CD4-positive, alpha-beta memory T cell (primary cell): ENCODE measurements at places on chromosomes 12 and 14. TPM values are rescaled to one million over a fixed set of nuclear protein-coding genes. Genes with fewer than 3 reads are reported as not detected.

DNA sequence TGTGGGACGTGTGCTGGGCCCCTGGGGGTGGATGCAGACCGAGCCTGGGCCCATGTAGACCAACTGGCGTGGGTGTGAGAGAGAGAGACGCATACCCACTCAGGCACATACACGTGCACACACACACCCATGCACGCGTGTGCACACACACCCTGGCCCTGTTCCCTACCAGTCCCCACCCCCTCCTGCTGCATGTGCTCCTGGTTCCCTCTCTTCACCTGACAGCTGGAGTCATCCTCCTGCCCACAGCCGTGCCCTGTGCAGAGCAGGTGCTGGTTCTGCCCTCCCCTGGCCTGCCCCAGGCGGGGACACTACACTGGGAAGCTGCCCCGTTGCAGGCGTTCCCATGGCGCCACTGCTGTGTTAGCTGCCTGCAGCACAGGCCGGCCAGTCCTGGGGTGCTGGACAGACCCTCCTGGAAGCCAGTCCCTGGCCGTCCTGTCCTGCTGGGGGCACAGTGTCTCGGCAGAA lies 18.5 kb downstream of the PACS2 start:
- H3K36me3 ChIP-seq = no peaks in the 10 kb centered on the region
- no peak for DNase-seq
- no peak overlapping the region for H3K27ac ChIP-seq

DNA sequence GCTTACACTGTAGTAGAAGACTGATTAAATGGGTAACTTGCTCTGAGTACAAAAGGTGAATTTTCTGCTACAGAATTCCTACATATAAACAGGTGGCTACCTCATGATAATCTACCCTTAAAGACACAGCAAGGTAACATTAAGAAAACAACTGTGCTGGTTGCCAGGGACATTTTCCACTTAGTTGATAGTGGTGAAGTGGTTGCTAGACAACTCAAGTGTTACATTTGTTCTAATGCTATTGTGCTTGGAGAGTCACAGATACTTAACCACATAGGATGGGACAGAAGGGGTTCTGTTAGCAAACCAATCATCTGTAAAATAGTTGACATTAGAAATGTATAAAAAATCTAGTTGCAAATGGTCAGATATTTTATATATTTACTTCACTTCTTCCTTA lies 870.3 kb upstream of the SEL1L start:
- no peaks in the 10 kb centered on the region for H3K4me1 ChIP-seq
- DNase-seq = no peak
- H3K27me3 ChIP-seq = no peaks in the 10 kb centered on the region
- no peak overlapping the region for H3K4me3 ChIP-seq
- H3K27ac ChIP-seq = no peak overlapping the region
- H3K36me3 ChIP-seq = no peaks in the 10 kb centered on the region

- no peak for DNase-seq
- no peaks in the 10 kb centered on the region for H3K27me3 ChIP-seq
- H3K4me3 ChIP-seq = no peak overlapping the region
- no peak overlapping the region for H3K27ac ChIP-seq
These were observed 226.7 kb upstream of the LRFN5 start for GRCh38 chr14:41380017-41380416.

GRCh38 chr12:89858718-89859117 lies 150.1 kb upstream of the ATP2B1 start:
- H3K27me3 ChIP-seq = no peaks in the 10 kb centered on the region
- no peak overlapping the region for H3K27ac ChIP-seq
- peaks cover 65% of the 10 kb centered on the region for H3K4me1 ChIP-seq
- H3K36me3 ChIP-seq = no peaks in the 10 kb centered on the region
- no peak overlapping the region for H3K4me3 ChIP-seq

GRCh38 chr12:90858252-90858651 lies 96.7 kb downstream of the CCER1 start:
- no peak overlapping the region for H3K27ac ChIP-seq
- H3K36me3 ChIP-seq = no peaks in the 10 kb centered on the region
- no peaks in the 10 kb centered on the region for H3K27me3 ChIP-seq
- no peak overlapping the region for H3K4me3 ChIP-seq

DNA sequence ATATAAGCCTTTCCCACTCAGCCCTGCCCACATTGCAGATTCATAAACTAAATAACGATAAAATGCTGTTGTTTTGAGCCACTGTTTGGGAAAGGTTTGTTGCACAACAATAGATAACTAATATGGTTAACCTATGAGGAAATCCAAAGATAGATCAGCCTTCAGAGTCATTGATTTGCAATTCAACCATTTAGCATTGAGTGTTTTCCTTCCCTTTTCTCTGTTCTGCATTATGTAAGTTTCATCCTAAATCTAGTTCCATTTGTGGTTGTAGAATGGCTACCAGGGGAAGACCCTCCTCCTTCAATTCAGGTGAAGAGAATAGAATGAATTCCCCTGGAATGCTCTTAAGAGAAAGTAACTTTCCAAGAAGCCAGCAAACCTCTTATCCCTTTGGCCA lies 19.6 kb downstream of the TC2N start:
- H3K4me3 ChIP-seq = no peak overlapping the region
- peaks cover 25% of the 10 kb centered on the region for H3K36me3 ChIP-seq
- DNase-seq = no peak
- no peak overlapping the region for H3K27ac ChIP-seq

GRCh38 chr14:91708795-91709194 lies 23.1 kb downstream of the CATSPERB start:
- no peak for DNase-seq
- H3K27me3 ChIP-seq = no peaks in the 10 kb centered on the region
- H3K4me3 ChIP-seq = no peak overlapping the region
- H3K4me1 ChIP-seq = no peaks in the 10 kb centered on the region

DNA sequence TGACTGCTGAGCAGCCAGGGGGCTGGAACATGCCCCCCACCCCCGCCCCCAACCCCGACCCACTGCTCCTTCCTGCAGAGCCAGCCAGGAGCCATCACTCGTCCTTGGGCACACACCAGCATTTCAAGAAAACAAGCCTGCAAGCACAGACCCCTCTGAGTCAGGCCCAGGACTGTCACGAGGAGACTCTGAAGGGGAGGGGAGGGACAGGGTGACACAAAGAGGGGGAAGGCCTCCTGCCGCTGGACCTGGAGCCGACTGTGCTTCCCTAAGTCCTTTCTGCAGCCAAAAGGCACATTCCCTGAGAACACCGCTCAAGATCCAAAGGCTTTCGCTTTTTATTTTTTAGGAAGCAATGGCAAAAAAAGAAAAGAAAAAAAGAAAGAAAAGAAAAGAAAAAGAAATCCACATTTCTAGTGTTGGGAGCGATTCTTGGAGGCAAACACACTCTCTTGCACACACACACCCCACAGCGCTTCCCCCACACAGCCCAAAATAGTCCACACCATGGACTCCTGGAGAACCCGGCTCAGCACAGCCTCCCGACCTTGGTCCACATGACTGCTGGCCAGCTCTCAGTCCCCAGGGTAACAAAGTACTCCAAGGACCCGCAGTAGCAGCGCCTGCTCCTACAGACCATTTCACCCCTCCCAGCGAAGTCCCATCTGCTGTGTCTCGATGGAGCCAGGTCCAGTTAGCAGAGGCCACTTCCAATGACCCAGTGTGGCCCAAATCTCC lies 101.7 kb downstream of the DPF3 start:
- no peak for DNase-seq
- no peak overlapping the region for H3K27ac ChIP-seq
- no peaks in the 10 kb centered on the region for H3K36me3 ChIP-seq
- H3K27me3 ChIP-seq = no peaks in the 10 kb centered on the region

DNA sequence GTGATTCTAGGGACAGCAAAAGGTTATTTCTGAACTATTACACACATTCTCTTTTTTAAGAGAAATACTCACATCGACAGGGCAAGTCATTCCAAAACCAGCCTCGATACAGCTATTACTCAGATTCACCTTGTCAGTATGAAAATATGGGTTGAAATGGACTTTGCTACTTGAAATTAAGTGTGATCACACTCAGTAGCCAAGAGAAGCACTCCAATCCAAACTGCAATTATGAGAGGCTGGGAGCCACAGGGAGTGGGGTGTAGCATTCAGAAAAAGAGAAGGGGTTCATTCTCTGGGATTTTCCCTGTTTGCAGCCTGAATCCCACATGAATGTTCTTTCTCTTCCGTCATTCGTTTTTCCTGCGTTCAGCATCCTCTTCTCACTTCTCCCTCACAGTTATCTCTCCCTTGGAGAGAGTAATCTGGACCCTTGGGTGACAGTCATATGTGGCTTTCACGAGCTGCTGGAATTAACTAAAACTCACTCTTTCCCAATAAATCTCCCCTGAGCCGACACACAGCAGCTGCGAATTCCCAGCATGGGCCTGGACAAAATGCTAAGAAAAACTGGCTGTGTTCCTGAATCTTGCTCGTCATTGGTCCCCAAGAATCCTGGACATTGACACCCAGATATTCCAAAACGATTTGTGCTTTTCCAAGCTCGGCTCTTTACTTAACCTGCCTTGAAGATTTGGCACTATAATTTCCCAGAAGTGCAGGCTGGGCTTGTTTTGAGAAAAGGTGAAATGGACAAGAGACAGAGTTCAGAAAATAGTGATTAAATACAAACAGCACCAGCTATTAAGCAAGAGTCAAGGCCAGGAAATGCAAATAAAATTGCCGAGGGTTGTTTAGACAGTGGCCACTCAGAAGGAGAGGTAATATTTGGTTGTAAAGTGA lies 199.5 kb upstream of the PLEKHG7 start:
- no peak overlapping the region for H3K4me3 ChIP-seq
- H3K27me3 ChIP-seq = no peaks in the 10 kb centered on the region
- H3K36me3 ChIP-seq = no peaks in the 10 kb centered on the region
- no peak for DNase-seq
- no peak overlapping the region for H3K27ac ChIP-seq

GRCh38 chr12:5948696-5949095 lies 3.6 kb upstream of the ANO2 start:
- H3K36me3 ChIP-seq = no peaks in the 10 kb centered on the region
- H3K27me3 ChIP-seq = peaks cover 5% of the 10 kb centered on the region
- no peaks in the 10 kb centered on the region for H3K4me1 ChIP-seq
- H3K27ac ChIP-seq = no peak overlapping the region
- no peak overlapping the region for H3K4me3 ChIP-seq
- no peak for DNase-seq

GRCh38 chr14:58730792-58731464 lies 93.2 kb downstream of the DACT1 start:
- H3K4me3 ChIP-seq = no peak overlapping the region
- H3K27me3 ChIP-seq = no peaks in the 10 kb centered on the region
- DNase-seq = no peak
- no peak overlapping the region for H3K27ac ChIP-seq
- H3K4me1 ChIP-seq = no peaks in the 10 kb centered on the region

GRCh38 chr14:87971010-87971409 lies 22.0 kb downstream of the GALC start:
- DNase-seq = no peak
- peaks cover 7% of the 10 kb centered on the region for H3K36me3 ChIP-seq
- H3K27ac ChIP-seq = no peak overlapping the region
- no peaks in the 10 kb centered on the region for H3K4me1 ChIP-seq
- H3K4me3 ChIP-seq = no peak overlapping the region

GRCh38 chr14:23613242-23614070 lies 22.7 kb upstream of the DHRS2 start:
- H3K27ac ChIP-seq = no peak overlapping the region
- DNase-seq = no peak

MMAB gene
- 30.2 TPM for polyA plus RNA-seq

SERPINA1 gene
- not detected for polyA plus RNA-seq

ETFBKMT gene
- polyA plus RNA-seq = 2.2 TPM

CMKLR1 gene
- polyA plus RNA-seq = not detected

KLRK1 gene
- 1.9 TPM for polyA plus RNA-seq

LHX5 gene
- polyA plus RNA-seq = not detected

PLEKHG7 gene
- 0.16 TPM for polyA plus RNA-seq

ESYT1 gene
- polyA plus RNA-seq = 395 TPM

RPL10L gene
- polyA plus RNA-seq = not detected

CELA1 gene
- 1.6 TPM for polyA plus RNA-seq

FIGNL2 gene
- 0.10 TPM for polyA plus RNA-seq
